Daoy (cell line): ENCODE measurements at places on chromosomes 4 and X.
A peak's percentile ranks its signal among the peaks of the same experiment; 100 is the strongest.

DNA sequence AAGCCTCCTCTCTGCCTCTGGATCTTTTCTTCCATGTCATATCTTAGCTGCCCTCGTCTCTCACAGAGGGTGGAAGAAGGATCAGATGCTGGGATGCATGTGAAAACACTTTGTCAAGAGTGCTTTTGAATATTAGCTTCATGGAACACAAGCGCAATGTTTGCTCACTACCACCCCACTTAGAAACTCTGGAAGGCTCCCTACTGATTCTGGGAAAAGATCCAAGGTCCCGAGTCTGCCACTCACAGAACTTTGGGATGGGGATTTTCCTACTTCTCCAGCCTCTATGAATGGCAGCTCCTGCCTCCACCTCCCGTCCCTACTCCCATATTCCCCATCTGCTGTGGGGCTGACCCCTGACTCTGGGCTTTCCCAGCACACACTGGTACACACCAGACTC is 40.2 kb upstream of the CRMP1 start:
- DNase-seq, result no peak

DNA sequence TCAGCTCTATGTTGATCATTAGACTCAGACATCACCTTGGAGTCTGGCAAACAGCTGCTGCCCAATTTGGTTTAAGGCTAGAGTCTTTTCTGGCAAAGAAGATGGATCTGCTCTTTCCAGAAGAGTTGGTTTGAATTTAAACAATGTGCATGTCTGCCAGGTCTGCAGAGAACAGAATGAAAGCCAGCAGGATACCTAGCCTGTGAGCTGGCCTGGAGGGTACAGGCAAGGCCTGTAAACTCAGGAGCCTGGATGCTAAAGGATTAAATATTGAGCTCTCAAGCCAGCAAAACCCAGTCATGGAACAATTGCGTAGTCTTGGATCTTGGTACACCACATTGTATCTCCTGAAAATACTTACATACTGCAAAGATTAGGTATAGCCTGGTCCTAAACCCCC is 15.6 kb upstream of the PDLIM3 start:
- no peak for DNase-seq

DNA sequence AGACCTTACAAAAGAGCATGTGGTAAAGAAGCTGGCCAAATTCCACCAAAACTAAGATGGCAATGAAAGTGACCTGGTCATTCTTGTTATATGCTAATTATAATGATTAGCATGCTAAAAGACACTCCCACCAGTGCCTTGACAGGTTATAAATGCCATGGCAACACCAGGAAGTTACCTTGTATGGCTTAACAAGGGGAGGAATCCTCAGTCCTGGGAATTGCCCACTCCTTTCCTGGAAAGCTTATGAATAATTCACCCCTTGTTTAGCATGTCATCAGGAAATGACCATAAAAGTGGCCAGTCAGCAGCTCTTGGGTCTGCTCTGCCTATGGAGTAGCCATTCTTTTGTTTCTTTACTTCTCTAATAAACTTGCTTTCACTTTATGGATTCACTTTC is 87.9 kb downstream of the UPRT start:
- DNase-seq, result no peak

DNA sequence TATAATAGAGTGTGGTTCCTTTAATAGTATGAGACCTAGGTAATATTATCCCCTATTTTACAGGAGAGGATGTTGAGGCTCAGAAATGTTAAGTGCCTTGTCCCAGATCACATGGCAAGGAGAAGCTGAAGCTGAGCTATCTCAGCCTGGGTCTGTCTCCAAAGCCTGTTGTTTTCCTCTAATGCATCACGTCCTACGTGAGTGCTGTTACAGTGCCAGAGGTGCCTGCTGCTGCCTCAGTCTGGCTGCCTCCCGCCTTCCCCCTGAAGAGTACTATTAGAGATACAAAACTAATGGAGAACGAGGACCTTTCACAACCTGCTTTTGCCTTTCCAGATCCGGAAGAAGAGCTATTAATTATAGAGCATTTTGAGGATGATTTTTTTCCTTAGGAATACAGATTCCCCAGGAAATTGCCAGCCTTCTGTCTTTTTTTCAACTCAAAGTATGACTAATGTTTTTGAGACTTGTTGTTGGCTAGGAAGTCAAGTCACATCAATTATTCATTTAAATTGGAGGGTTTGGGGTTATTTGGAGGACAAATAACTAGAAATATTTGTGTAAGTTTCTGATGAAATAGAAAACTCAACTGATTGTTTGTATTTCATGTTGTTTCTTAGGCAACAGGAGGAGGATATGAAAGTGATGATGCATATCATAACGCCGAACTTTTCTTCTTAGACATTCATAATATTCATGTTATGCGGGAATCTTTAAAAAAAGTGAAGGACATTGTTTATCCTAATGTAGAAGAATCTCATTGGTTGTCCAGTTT is 43.9 kb upstream of the MTMR1 start:
- no peak for DNase-seq

- no peak for DNase-seq
Observed at GRCh38 chr4:48244665-48245064, 25.0 kb downstream of the TEC start.

DNA sequence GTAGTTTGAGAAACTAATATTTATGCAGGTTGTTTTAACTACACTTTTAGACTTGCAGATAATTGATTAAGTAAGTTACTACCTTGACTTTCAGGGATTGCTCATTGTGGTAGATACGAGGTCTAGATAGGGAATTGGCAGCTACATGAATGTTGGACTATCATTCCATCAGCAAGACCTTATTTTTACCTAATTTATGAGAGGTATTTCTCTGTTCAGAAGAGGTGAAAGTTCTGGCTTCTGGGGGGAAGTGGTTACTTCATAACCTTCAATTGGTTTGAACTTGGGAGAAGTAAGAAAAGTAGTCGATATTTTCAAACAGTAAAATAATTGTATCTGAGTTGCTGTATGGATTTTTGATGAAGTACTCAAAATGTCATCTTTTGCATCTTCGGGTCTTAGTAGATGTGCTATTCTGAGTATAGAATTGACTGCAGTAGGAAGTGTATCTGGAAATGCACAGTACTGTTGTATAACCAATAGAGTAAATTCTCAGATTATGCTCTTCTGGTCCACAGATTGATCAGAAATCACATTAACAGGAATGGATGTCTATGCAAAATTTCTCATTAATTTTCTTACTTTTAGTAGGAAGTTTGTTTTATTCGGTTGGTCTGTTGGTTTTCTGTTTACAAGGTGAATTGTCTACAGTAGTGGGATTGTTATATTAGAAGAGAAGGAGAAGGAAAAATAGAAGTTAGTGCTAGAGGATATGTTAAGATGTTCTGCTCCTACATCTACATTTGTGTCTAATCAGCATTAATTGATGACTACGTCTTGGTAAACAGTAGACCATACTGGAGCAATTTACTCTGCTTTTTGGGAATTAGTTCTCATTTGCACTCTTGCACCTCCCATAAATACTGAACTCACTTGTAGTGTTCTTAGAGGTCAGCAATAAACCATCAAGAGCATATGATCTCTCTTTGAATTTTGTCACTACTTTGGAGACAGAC is 3.0 kb downstream of the NFKB1 start:
- DNase-seq, result no peak

DNA sequence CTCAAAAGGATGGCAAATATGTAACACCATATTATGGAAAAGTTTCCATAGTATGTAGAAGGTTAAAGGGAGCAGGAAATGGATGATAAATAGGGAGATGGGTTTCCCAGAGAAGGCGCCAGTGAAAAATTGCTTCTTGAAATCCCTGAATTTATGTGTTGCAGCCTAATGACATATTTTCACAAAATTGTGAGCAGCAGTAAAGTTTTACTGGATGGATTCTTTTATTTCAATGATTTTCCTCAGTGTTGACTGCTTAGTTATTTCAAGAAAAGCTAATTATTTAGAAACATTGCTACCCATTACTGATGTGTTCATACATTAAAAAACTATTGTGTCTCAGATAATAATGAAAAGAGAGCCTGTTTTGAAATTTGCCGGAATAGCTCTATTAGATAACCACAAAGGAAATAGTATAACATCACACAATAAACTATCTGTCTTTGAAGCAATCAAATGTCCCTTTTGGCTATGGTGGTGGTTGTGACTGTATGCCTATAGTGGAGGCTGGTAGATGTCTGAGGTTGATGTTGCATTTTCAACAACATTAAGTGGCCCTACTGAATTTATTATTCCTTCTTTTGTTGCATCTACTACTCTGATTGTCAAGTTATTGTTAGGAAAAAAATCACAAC is 169.9 kb upstream of the HAND2 start:
- DNase-seq, result no peak

DNA sequence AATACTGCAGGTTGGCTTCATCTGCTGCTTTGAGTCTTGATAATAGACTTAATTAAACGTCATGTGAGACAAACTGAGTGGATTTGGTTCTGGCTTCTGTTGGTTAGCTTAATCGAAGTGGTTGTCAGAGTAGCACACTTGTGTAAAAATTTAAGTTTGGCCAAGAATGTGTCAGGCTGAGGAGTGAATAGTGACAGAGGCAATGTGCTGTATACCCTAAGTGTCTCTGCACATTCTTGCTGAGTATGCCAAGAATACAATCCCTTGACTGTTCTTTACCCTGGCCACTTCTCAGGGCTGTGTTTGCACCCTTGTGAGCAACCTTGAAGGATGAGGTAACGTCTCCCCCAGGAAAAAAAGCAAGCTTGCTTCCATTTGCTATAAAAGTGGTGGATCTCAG is 14.9 kb downstream of the RPS3A start:
- DNase-seq, result no peak

DNA sequence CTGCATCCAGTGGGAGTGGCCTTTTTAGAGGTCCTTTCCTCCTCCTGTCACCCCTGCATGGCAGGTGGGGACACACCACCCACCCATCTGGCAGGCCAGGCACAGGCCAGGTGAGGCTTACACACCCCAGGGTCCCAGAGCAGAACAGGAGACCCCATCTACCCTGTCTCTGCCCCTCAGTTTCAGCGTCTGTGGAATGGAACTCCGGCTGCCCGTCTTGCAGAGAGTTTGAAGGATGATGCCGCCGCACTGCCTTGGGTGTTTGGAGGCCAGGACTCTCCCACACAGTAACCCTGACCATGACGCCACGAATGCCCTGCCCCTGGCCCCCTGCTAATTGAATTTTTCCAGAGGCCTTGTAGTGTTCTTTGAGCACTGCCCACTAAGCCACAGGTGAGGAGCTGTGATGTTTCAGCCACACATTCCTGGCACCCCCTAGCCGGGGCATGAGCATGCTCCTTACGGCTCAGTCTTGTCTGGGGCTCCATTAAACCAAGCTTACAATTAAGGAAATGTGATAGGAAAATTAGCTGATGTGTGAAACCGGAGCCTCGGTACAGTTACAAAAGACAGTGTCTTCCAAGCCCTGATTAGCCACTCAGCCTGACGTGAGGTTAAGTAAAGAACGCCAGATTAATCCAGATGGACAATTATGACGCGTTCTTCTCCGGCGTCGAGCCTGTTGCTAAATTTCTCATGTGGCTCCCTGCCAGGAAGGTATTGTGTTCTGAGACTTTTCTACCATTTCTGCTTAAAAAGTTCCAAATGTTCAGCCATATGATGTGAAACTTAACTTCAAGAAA is 39.3 kb downstream of the HMX1 start:
- DNase-seq, result no peak

DNA sequence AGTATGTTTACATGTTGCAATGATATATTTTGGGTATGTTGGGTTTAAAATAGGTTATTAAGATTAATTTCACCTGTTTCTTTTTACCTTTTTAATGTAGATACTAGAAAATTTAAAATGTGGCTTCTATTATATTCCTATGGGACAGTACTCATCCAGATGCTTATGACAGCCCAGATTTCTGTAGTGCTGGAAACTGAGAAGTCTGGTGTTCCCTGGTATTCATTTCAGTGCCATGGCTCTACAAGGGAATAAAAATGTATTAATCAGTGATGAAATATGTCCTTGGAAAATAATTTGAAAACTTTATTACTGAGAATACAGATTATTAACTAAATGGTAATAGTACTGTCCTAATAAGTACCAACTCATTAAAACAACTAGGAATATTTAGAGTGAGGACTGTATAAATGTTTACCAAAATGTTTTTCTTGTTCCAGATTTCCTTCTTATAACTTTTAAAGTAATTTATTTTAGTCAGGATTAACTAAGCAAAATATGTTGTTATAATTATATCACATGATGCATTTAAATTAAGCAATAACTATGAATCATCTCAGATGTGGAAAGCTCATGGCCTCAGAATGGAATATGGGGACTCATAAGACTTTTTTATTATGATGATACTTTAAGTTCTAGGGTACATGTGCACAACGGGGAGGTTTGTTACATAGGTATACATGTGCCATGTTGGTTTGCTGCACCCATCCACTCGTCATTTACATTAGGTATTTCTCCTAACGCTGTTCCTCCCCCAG is 25.3 kb downstream of the ARHGAP24 start:
- no peak for DNase-seq

GRCh38 chrX:150240643-150240970 is 122.5 kb upstream of the MAMLD1 start:
- no peak for DNase-seq

DNA sequence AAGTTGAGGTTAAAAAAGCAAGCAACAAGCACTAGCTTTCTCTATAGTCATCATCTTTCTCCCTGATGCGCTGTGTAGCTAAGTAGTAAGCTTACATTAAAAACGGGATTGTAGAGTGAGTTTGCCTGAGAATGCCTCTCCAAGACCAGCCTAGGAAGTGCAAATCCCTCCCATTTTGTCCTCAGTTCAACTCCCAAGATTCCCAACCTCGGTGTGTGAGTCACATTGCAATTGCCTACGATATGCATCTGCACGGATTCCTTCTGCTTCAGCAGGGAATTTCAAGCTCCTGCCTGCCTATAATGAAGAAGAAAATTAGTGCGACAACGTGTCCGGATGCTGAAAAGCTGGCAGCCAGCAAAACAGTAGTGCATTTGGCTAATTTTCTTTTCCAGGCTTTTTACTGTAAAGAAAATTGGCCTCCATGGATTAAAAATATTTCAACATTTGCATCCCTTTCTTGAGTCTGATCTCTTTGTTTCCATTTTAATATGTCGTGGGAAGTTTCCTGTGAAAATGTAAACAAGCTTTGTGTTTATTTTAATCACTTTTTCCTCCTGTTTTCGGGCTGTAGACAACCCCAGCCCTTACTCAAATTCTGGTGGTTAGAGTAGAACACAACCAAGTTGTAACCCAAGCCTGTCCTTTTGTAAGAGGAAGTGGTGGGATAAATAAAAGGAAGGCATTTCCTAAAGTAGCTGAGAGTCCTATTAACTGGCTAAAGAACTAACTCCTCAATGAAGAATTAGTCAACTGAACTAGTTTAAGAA is 58.4 kb upstream of the TET2 start:
- DNase-seq, result peak; percentile 62

DNA sequence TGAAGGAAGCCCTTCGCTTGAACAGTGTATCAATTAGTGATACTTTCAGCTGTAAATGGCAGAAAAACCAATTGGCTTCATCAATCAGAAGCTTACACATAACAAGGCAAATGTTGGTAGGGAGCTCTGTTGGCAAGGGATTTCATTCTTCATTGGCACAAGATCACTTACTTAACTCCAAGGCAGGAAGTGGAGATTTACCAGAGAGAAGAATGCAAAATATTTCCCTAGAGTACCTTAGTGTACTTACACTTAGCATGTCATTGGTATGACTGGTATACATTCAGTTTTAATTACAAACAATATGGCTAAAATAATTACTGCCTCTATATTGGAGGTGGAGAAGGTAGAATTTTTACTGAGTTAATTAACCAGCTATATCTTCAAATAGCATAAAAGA is 545.0 kb downstream of the GABRG1 start:
- no peak for DNase-seq

GRCh38 chrX:116204932-116205331 is 34.4 kb downstream of the AGTR2 start:
- DNase-seq, result no peak
